Fibroblast of the conjunctiva (primary cell): ENCODE measurements at places on chromosomes 3 and 15.

DNA sequence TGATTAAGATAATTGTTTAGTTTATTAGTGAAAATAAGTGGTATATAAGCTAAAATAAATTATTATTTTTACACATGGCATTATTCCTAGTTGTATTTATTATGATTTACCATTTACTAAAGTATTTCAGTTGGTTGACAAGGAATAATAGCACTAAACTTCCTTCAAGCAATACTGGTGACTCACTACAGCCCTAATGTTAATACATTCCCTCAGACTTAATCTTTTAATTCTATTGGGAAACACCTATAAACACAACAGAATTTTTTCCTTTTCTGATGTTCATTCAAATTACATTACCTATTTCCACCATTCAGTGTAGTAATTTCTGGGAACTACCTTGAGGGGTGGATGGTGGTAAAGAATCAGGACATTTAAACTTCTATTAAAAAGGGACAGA lies 264.0 kb downstream of the TIGIT start:
- no peak for DNase-seq

DNA sequence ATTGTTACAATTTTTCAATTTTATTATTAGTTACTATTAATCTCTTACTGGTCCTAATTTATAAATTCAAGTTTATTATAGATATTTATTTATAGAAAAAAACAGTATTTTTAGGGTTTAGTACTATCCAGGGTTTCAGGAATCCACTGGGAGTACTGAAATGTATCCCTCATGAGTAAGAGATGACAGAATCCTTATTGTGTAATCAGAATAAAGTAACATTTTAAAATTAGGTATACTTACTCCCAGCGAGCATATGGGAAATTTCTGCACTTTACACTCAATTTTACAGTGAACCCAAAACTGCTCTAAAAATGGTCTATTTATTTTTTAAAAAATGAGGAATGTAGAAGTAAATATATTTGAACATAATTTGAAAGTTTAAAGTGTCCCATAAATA lies 202.7 kb downstream of the CGGBP1 start:
- DNase-seq, result no peak

DNA sequence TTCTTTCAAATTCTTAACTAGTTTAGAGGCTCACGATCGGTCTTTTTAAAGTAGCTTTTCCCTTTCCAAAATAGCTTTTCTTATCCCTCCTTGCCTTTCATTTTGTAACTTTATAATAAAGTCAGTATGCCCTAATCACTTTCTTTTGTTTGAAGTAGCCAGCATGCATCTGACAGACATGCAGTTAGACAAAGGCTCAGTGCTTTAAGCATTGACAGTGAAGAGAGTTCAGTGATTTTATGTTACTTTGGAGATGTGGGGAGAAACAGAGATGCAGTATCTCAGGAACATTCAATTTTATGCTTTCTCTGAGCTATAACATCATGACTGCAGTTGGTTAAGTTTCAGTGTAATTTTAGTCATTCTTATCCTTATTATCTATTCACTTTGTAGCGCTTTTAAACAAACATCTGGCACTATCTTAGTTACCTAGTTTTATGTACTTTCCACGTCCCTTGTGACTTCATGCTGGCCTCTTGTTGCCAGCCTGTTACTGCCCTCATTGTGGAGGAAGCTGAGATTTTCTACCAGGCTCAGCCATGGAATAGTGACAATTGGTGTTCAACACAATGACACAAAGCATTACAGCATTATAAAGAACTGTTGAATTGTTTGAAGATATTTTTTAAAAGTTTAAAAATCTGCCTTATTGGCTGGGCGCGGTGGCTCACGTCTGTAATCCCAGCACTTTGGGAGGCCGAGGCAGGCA lies 90.3 kb downstream of the AKAP13 start:
- no peak for DNase-seq

- peak; percentile 65 for DNase-seq
These were observed 263.3 kb downstream of the LPP start for GRCh38 chr3:188417271-188417696.

GRCh38 chr3:37590328-37591079 lies 271.2 kb upstream of the CTDSPL start:
- peak; percentile 21 for DNase-seq

- peak; percentile 40 for DNase-seq
These were observed 260.5 kb downstream of the PTPRG start for GRCh38 chr3:61821823-61822251.

DNA sequence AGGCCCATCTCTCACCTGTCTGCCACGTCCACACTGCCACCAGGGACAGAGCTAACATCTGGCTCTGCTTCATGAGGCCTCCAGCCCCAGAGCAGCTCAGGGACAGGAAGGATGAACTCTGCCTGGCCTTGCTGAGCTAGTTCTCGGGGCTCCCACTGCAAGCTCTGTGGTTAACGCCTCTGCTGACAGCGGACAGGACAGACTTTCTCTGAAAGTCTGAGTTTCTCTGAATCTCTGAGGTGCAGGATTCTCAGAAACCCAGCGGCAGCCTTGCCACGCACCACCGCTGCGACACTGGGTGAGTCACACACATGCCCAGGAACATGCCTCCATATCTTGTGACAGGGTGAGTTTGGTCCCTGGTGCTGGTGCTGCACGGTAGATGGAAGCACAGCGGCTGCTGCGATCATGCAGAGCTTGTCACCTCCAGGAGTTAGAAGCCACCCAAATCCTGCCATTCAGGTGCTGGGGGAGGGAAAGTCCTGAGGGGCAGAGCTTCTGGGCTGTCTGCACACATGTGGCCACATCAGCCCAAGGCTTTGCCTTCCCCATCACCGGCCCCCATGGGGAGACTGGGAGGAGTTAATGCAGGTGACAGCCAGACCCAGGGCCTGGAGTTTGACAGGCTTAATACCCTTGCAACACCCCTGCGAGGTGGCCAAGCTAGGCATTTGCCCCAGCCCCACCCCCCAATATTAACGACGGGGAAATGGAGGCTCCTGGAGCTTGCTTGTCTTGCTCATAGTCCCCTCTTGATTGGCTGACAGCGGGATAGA lies 267.0 kb downstream of the PLCL2 start:
- no peak for DNase-seq

DNA sequence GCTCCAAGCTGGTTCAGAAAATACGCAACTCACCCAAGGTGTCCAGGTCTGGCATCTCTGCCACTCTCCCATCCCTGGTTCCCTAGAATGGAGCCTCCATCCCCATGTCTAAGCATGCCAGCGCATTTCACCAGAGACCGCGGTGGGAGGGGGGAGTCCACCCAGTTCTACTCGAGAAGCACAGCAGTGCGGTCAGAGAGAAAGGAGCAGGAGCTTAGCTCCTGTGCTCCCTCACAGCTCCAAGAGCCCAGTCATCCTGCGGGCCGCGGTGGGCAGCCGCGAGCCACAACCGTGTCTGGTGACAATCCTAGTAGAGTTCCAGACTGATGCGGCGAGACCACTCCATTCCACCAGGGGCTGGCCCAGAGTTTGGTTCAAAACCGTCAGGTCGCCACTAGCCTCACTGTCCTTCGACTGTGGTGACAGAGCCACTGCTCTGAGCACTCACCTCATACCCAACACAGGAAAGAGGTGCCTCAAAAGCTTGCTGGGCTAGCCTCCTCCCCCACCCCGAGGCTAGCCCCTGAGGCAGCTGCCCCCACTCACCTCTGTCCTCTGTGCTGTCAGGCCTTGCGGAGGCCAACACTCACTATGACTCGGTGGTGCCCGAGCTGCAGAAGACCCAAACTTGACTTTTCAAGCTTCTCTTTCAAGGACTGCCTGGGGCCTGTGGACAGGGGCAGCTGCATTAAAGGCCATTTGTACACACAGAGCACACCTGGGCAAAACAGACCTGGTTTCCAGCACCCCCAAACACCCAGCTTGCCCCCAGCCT lies 185.4 kb downstream of the XXYLT1 start:
- no peak for DNase-seq

DNA sequence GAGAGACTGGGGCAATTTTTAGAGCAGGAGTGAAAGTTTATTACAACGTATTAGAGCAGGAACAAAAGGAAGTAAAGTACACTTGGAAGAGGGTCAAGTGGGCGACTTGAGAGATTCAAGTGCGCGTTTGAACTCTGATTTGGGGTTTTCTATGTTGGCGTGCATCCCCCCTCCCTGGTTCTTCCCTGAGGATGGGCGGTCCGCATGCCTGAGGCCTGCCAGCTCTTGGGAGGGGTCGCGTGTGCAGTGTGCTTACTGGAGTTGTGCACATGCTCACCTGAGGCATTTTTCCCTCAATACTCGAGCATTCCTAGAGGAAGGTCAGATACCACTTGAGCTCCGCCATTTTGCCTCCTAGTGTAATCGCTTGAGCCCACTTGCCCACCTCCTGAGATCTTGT lies 10.4 kb upstream of the CHAC1 start:
- DNase-seq, result no peak

- no peak for DNase-seq
These were observed 40.2 kb downstream of the CLEC3B start for GRCh38 chr3:45066109-45066801.

- DNase-seq, result no peak
These were observed 94.9 kb downstream of the PCSK6 start for GRCh38 chr15:101394654-101395053.

DNA sequence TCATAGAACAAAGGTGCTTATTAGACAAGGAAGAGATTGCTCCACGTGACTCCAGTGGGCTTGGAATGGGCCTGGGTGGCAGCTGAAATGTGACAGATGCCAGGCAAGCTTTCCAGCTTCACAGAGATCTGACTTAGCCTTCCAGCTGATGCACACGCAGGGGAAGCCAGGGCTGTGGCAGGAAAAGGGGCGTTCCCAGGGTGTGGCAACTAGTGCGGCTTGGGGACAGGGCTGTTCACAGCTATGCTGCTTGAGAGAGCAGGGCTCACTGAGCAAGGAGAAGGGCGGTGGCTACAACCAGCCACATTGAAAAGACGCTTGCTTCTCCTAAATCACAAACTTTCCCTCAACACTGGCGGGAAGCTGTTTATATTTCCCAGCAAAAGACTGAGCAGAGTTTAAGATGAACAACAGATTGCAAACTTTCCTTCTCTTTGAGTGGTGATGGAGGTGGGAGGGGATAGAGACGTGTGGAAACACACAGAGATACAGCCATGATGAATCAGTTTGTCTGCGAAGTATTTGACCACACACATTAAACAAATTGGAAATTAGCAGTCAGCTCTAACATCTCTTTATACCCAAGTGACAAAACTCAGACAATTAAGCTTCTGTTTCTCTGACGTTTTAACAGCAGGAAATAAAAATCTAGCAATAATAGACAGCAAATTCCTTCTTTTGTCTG lies 127.5 kb downstream of the BDH1 start:
- DNase-seq, result no peak

GRCh38 chr3:157572559-157573270 lies 69.5 kb upstream of the VEPH1 start:
- DNase-seq, result peak; percentile 30

- peak; percentile 75 for DNase-seq
These were observed at the start of gene SNX33 for GRCh38 chr15:75647370-75648155. Gene SNX33 (plus strand): TSS chr15:75647912. CDS start chr15:75649103, 1,191 bp downstream.

- peak; percentile 20 for DNase-seq
These were observed 72.0 kb upstream of the MAP4 start for GRCh38 chr3:48088056-48088748.

DNA sequence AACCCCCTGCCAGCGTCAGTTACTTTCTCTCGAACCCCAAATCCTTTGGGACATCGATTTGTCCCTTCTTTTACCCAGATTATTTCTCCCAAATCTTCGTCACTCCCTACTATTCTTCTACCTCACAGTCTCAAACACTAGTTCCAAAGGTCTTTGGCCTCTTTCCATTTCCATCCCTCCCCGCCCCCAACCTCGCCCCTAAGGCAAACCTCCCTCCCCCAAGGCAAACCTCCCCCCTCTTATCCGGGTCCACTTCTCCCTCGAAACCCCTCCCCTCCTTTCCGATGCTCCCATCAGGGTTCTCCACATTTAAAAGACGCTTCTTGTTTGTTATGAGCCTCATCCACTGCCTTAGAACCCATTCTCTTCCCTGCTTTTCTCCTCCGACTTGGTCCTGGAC lies 583 bp downstream of the EAF1 start:
- DNase-seq, result no peak

DNA sequence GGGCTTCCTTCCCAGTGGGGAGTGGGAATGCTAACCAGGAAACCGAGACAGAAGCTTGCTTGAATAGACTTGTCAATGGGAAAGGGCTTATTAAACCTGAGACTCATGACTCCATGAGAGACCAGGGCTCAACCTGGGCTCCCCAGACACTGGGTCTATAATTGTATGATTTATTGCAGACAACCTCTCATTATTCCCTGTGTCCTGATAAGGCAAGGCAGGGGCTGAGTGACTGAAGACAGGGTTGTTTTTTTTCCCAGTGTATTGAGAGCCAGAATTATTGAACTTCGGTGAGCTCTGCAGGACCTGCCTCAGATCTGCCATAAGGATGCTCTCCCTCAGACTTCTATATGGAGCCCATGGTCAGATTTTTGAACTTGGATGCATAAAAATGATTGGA lies 79.5 kb upstream of the KLHL25 start:
- no peak for DNase-seq

DNA sequence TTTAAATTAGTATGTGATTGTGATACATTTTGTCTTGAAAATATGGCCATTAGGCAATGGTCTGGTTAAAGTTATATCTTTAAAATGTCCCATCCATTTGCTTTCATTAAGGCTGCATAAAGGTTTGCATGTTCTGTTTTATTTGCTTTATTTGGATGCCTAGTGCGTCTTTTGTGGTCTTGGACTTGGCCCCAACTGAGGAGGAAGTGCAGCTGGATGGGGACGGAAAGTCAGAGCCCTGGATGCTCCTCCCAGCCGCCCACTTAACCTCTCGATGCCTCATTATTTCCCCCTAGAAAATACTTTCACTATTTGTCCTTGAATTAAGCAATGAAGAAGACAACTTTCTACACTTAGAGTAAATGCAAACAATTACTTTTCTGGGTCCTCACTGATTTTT lies 898.2 kb downstream of the MCTP2 start:
- no peak for DNase-seq

DNA sequence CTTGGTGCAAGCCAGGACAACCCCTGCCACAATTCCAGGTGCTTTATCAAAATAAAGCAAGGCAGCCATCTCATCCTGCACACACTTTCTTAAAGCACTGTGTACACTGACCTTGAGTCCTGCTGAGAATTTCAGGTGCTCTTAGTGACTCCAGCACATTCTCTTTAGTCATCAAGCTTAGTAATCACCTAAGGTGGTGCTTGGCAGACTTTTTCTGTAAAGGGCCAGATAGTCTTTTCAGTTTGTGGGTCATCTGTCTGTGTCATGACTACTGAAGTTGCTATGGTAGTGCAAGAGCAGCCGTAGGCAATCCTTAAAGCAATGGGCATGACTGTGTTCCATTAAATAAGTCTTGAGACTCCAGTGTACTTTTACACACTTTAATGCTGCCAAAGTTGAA lies 36.4 kb downstream of the RIOX2 start:
- DNase-seq, result no peak

GRCh38 chr3:63064209-63064755 lies 189.1 kb upstream of the CADPS start:
- DNase-seq, result no peak

DNA sequence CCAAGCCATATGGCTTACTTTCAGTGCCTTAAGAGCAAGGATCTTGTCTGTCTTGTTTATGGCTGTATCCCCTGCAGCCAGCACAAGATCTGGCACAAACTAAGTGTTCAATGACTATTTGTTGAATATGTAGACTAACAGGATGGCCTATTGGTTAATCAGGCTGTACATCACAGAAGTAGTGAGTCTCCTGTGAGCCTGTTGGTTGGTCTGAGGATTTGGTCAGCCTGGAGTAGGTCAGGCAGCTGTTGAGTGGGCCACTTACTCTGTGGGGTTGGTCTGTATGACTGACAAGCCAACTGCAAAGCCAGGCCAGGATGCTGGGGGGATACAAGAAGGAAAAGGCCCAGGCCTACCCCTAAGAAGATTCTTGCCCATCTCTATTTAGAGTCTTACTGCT lies 33.4 kb upstream of the CILP start:
- no peak for DNase-seq

- DNase-seq, result no peak
These were observed 5.6 kb upstream of the ASB14 start for GRCh38 chr3:57298041-57298440.
